ENCODE measurements at places on chromosomes 3 and 15. TPM values are rescaled to one million over a fixed set of nuclear protein-coding genes. Genes with fewer than 3 reads are reported as not detected.

- peak; percentile 8 for DNase-seq
These were observed 965.9 kb upstream of the ROBO1 start for GRCh38 chr3:80733522-80734176.

DNA sequence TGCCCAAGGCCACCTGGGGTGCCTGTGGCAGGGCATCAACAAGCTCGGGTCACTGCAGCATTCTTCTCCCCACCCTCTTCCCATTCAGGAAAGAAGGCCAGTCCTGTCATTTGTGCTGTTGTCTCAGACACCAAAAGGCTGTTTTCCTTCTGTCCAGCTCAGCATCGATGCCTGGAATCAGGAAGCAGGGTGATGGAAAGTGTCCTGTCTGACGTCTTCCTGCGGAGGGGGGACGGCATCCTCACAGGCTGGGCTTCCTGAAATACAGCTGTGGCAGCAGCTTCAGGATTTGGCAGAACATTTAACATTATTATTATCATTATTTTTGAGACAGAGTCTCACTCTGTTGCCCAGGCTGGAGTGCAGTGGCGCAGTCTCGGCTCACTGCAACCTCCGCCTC is 33.0 kb upstream of the ANKDD1A start:
- no peak for DNase-seq

- DNase-seq = no peak
These were observed 62.5 kb upstream of the LRRC3B start for GRCh38 chr3:26560081-26560480.

DNA sequence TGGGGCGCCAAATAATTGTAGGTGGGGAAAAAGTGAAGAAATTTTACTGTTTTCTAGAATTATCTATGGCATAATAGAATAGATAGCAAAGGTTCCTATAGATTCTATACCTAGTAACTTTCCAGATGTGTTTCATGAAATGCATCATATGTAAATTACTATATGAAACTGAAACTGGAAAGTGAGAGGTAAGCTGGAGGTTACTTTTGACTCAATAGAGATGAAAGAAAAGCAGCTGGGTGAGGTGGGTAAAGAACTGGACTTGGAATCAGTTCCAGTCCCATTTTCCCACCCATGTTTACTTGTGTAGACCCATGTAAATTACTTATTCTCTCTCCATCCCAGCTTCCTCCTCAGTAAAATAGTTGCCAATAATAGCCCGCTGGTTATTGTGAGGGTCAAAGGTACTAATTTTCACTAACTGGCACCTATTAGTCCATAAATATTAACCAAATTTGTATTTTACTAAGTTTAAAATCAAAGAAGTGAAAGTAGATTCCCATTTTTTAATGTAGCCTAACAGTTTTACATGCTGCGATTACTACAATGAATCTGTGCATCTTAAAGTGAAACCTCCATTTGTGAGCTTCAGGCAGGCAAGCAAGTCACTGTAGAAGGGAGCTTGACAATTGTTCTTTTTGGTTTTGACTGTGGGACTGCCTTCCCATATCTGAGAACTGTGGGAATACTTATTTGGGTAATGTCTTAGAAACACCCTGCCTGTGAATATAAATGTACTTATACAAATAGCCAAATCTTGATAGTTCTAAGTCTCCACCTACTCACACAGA is 312.1 kb downstream of the SLC9A9 start:
- DNase-seq = no peak

ACKR4 gene
- total RNA-seq = 0.31 TPM

FOXL2NB gene
- total RNA-seq = 0.92 TPM

GRCh38 chr15:30904812-30905211 is 1.1 kb downstream of the FAN1 start:
- DNase-seq = no peak

TMEM43 gene
- total RNA-seq = 99.7 TPM

HRG gene
- not detected for total RNA-seq

- no peak for DNase-seq
These were observed 104.6 kb downstream of the RAP2B start for GRCh38 chr3:153266619-153267018.

ISG20 gene
- 8.3 TPM for total RNA-seq

GRCh38 chr3:42084586-42084985 is 6.6 kb upstream of the TRAK1 start:
- DNase-seq = no peak

DCBLD2 gene
- 397 TPM for total RNA-seq

GRCh38 chr3:31974471-31974870 is 6.6 kb downstream of the OSBPL10 start:
- no peak for DNase-seq

KCNMB3 gene
- 0.54 TPM for total RNA-seq

OR5K2 gene
- not detected for total RNA-seq

DNA sequence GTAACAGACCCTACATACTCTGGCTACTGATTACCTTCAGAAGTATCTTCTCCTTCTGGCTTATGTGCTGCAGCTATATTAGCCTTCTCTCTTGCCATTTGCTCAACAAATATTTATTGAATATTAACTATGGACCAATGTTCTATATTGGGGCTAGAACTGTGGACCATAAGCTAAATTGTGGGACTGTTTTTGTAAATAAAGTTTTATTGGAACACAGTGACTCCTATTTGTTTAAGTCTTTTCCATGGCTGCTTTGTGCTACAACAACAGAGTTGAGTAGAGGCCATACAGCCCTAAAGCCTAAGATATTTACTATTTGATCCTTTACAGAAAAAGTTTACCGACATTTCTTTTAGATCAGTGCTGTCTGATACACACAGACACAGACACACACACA is 20.3 kb upstream of the XIRP1 start:
- no peak for DNase-seq

DNA sequence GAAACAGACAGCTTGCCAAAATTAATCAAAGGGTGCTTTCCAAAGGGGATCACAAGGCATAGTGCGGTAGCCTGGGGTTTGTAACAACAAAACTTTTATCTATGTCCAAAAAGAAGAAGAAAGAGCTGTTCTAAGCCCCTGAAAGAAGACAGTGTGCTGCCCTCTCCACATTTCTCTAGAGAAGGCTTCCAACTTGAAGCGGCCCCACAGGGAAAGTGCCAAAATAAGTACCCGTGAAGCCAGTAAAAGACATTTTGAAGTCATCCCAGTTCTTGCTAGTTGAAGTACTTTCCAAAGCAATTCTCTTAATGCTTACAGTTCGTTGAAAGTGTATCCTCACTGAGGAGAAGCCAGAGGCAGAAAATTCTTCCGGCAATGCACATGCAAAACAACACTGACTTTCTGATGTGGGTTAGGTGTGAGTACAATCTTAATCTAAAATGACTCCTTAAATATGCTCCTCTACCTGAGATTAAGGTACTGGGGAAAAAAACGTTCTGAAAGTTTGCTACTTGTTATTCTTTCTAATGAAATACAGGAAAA is 21.3 kb downstream of the GPR15 start:
- no peak for DNase-seq

GRCh38 chr15:95341686-95342085 is 988.8 kb upstream of the NR2F2 start:
- no peak for DNase-seq

- DNase-seq = peak; percentile 28
These were observed 624.8 kb upstream of the LMCD1 start for GRCh38 chr3:7876741-7877297.

- DNase-seq = peak; percentile 96
These were observed 44.6 kb downstream of the EOMES start for GRCh38 chr3:27677565-27677964.

ZNF197 gene
- 14.5 TPM for total RNA-seq

GUCA1C gene
- total RNA-seq = not detected

DNA sequence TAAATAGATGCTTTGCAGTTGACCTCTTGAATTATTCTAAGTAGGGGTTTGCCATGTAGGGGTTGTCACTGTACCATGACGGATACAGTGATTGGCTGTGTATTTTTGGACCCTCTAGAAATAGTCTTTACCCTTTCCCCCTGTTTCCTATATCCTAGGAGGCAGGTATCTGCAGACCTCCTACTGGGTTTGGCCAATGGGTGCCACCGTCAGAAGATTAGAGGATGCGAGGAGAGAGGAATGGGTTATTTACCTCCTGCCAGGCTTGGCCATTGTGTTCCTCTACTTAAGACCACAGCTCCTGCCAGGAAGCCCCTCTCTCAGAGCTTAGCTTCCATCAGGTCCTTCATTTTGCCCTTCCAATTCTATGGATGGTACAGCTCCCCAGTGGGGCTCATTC is 40.2 kb upstream of the CLRN1 start:
- DNase-seq = no peak

DNA sequence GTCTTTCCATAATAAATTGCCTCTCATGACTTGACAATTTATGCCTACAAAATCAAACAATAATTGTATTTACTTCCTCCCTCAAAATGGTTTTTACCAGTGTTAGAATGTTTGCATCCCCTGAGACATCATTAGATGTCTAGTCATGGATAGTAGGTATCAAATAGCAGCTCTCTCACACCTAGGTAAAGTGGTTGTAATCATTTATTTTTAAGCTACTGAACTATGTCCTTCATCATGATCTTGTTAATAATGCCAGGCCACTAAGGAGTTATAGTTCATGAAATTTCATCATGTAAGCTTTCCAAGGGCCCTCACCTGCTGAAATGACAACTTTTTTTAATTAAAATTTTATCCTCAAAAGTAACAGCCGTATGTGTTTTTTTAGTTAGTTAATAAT is 134.1 kb downstream of the ARPP21 start:
- no peak for DNase-seq

DNA sequence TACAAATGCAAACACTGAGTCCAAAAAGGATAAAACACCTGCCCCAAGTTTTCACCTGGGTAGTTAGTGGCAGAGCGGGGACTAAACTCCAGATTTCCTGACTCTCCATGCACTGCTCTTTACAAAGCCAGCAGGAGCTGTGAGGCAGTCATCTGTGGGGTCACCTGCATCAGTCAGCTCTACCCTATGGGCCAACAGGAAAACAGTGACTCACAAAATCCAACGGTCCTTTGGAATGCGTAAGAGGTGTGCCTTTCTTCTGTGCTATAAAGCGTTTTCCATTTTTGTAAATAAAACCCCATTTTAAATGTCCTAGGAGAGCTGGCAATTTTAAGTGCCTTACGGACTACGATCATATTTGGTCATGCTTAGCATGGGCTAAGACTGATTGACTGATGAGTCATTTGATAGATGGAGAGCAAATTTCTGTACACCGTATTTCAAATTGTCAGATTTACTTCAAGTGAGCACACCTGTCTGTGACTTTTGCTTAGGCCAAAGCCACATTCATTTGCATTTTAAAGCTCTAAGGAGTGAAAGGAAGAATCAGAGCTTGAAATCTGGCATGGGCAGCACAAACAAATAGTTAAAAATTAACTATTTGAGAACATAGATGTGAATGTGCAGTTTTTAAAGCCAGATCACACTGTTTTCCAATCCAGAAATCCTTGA is 4.4 kb upstream of the COL8A1 start:
- DNase-seq = peak; percentile 53

FBXO40 gene
- total RNA-seq = not detected

GRCh38 chr3:195010551-195011100 is 260.3 kb downstream of the XXYLT1 start:
- DNase-seq = no peak

DNA sequence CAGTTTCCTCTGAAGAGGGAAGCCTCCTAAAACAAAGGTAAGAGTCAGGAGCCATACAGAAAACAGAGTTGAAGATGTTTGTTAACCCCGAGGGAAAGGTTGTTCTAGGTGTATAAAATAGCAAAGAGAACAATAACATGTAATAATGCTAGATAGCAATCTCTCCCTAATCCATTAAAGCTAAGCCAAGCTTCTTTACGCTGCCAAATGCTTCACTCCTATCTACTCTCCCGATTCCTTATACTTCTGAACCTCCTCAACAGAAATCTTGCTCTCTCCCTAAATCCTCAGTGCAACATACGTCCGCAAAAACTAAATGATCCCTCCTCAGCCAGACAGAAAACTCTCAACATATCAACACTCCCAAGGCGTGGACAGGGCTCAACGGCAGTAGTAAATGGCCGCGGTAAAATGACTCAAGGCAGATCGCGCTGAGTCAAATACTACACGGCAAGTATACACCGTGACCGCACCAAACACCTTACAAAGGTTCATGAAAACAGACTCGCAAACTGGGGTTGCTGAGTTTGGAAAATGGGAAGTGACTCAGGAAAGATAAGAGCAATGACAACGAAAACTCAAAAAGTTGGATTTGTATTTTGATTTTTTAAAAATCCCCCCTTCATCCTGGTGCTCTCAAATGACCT is 682 bp downstream of the CLDND1 start:
- DNase-seq = peak; percentile 54

DZIP1L gene
- total RNA-seq = 7.6 TPM

PRR20G gene
- total RNA-seq = not detected

- no peak for DNase-seq
These were observed 34.8 kb downstream of the MITF start for GRCh38 chr3:69774029-69774428.

SKOR1 gene
- not detected for total RNA-seq

GRCh38 chr3:33277193-33277882 is at the start of gene FBXL2:
FBXL2 (plus strand) TSS chr3:33277442; CDS start chr3:33277513, 71 bp downstream.
- peak; percentile 15 for DNase-seq

C3orf80 gene
- total RNA-seq = not detected

DNA sequence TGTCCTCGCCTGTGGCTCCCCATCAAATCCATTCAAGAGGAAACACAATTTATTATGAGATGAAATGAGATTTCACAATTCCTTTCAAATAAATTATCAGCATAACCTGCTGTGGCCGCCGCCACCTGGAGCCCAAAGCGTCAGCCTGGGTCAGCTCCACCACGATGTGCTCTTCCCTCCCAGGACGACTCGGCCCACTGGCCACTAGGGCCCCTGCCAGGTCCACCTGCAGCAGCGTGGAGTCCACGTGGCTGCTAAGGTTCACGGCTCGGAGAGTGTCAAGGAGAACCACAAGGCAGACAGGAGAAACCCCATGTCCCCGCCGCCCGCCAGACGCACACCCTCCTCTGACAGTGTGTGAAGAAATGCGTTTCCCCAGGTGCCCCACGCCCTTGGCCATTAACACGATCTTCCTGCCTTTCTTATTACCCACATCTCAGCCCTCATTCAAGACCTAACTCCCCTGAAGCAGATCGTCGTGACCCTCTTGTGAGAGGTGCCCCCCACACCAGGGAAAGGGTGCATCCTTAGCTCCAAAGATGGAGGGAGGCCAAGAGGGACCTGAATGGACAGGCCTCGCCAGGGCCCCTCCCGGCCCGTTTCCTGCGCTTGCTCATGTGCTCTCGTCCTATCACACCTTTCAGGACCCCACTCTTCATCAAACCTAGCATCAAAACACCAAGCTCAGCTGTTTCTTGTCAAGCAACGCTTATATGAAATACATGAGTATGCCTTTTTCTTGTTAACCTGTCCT is 80.6 kb downstream of the OCA2 start:
- DNase-seq = no peak

- DNase-seq = peak; percentile 69
These were observed 43.1 kb upstream of the TOPAZ1 start for GRCh38 chr3:44198284-44199269.

IL17RE gene
- 12.8 TPM for total RNA-seq

EXD1 gene
- not detected for total RNA-seq

AMOTL2 gene
- total RNA-seq = 79.5 TPM

- DNase-seq = no peak
These were observed 90.0 kb upstream of the STT3B start for GRCh38 chr3:31442755-31443154.
